ENCODE measurements at places on chromosomes 7 and 10.

DNA sequence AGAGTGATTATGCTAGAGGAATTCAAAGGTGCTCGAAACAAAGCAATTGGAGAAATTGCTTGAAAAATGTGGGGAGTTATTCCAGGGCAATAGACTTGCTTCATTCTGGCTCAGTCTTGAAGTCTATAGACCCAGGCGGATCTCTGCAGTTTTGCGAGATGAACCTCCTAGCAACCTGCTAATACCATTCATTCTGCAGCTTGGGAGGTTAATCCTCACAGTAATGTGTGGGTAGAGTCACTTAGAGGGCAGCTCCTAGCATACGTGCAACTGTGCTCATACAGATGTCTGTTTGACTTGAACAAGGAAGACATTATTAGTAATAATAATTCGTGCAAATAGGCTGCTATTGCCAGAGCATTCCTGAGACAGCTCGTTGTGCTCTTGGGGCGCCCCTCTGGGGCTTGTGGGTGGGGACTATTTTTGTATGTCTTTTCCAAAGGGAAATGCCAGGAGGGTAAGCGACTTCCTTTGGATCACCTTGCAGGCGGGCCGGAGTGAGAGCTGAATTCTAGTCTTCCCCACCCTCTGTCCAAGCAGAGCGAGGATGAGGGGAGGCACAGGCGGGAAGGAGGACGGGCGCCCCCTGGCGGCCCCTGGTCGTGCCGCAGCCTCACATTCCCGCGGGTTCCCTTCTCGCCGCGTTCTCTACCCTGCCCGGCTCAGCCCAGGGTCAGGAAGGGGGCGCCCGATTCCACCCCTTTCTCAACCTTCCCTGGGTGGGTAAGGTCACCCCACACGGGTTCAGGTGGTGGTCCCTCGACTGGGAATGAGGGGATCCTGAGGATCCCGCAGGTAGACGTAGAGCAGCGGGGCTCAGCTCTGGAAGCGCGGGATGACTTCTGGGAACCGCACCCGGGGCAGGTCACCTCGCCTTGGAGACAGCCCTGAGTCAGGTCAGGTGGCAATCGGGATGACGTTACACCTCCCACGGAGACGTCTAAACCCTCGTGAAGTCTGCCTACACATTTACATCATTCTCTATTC lies 241.5 kb downstream of the PHTF2 start:
- DNase-seq, result peak; percentile 8

GRCh38 chr10:76000550-76000949 lies 569.1 kb downstream of the LRMDA start:
- no peak for DNase-seq

GRCh38 chr10:79582096-79582495 lies 21.9 kb upstream of the SFTPA2 start:
- no peak for DNase-seq

- DNase-seq, result no peak
Observed at GRCh38 chr7:34140066-34140465, 234.7 kb downstream of the BMPER start.

DNA sequence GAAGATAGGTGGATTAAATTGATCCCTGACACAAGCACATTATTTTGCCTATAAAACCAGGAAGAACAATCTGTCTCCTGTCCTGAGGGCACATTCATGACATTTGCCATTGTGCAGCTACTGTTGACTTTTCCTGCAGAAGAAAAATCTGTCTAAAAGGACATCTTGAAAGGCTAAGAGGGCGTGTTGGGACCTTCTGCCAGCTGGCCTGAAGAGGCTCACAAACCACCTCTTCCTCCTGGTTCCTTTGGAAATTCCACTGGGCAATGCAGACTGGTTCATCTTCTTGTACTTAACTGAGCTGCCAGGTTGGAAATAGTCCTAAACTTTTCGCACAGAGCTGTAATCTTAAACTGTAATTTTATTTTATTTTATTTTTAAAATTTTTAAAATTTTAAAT lies 35.7 kb upstream of the PIP start:
- no peak for DNase-seq

DNA sequence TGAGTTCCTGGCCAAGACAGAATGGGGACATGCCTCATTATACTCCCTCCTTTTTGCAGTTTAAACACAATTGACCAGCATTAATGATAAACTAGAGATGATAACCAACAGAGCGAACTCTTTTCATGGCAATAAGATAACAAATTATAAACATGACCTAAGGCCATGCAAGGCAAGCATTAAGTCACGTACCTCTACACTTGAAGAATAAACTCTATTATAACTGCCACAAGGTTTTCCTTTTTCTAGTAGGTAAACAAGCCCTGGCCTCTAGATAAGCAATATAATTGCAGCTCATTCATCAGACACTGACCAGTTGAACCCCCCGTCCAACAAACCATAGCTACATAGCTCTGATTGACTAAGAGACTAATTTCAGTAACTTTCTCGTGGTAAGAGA lies 767.0 kb downstream of the GRM8 start:
- DNase-seq, result no peak

Measured in MV-4-11 (cell line).